H1 (cell line): ENCODE measurements at places on chromosomes 2 and 18. TPM values are rescaled to one million over a fixed set of nuclear protein-coding genes. Genes with fewer than 3 reads are reported as not detected.
A peak's percentile ranks its signal among the peaks of the same experiment; 100 is the strongest.

The SPP2 gene
- total RNA-seq: not detected in 2 replicates

The ALLC gene
- total RNA-seq: not detected in 2 replicates

The COLEC12 gene
- total RNA-seq: 2.2 and 2.3 TPM in 2 replicates

The KCNJ3 gene
- total RNA-seq: 0.50 and 0.80 TPM in 2 replicates

GRCh38 chr2:8003462-8004075 lies 678.3 kb upstream of the ID2 start:
- H3K36me3 ChIP-seq: no peaks in the 10 kb centered on the region
- H3K27me3 ChIP-seq: no peaks in the 10 kb centered on the region
- no peak for DNase-seq
- H3K4me1 ChIP-seq: no peaks in the 10 kb centered on the region
- H3K27ac ChIP-seq: no peak overlapping the region

GRCh38 chr2:652881-653480 lies 24.2 kb downstream of the TMEM18 start:
- H3K4me3 ChIP-seq: no peak overlapping the region
- H3K27me3 ChIP-seq: no peaks in the 10 kb centered on the region
- H3K4me1 ChIP-seq: no peaks in the 10 kb centered on the region
- no peak overlapping the region for H3K27ac ChIP-seq
- no peaks in the 10 kb centered on the region for H3K36me3 ChIP-seq

GRCh38 chr2:37196320-37197195 lies at the start of gene CEBPZOS:
Gene CEBPZOS, plus strand, starts transcription at chr2:37196496. Its CDS starts 3,209 bp downstream, at chr2:37199705.
- H3K36me3 ChIP-seq: peaks cover 5% of the 10 kb centered on the region; the same call in 1 of the 2 replicates
- H3K4me3 ChIP-seq: peak within 1 kb of the TSS; percentile 72
- no peaks in the 10 kb centered on the region for H3K27me3 ChIP-seq
- H3K27ac ChIP-seq: peak within 1 kb of the TSS; percentile 49; the same call in 1 of the 2 replicates
- peaks cover 6% of the 10 kb centered on the region; the same call in 1 of the 2 replicates for H3K4me1 ChIP-seq
